ENCODE measurements at places on chromosomes 5 and 9.

GRCh38 chr9:77999231-77999631 lies 32.4 kb downstream of the GNAQ start:
- DNase-seq = no peak

DNA sequence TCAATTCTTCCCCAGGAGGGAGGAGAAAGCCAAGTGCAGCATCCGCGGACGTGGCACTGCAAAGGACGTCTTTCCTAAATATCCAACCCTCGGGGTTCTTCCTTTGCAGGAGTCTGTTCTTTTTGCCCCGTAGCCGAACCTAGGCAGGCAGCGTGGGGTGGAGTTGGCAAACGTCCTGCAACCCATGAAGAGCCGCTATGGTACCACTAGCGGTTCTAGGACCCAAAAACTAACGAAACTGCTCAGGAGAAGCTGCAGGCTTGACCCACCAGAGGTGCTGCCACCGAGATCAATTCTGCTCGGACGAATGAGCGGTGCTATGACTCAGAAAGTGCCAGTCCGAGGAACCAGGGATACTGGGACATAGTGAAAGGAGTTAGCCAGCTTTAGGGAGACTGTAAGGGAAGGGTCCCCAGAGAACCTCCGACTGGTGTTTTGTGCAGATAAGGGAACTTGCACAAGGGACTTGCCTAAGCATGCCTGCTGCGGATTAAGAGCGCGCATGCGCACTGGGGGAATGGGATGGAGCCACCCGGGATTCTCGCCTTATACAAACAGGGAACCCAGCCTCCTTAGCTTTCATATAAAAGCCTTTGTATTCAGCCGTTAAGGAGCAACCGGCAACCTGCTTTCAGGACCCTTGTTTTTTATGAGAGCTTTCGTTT lies 32.7 kb downstream of the ANXA2R start:
- peak; percentile 87 for DNase-seq

DNA sequence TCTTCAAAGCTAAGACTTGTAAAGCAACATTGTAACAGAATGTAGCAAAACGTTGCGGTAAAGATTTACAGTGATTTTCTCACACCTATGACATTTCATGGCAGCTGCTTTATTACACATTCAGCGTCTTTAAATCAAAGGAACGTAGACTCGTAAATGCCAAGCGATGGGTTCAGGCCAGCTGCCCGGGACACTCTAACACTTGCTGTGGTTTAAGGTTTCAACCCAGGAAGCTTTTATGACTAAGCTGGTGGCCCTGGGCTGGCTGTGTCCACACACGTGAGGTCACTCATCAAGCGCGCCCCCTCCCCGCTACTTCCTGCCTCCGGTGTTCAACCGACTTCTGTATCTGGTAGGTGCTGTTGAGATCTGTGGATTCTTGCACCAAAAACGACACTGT lies 2.5 kb downstream of the SLC6A18 start:
- no peak for DNase-seq

DNA sequence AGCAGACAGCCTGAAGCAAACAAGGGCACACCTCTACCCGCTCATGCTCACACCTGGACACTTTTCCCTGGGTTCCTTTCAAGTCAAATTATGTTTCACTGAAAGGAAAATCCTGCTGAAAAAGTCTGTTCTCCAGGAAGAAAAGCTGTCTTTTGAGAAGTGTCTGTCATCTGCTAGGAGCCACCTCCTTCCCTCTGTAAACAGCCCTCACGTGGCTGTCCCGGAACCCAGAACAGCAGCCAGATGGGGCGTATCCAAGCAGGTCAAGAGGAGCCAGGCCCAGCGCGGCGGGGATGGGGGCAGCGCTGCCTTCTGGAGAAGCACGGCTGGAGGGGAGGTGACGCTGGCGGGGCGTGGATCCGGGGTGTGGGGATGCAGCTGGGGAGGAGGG lies at the start of gene PNPLA7:
Gene PNPLA7, minus strand, starts transcription at position 172 of the 391 bp plus-strand sequence. CDS start 205 bp downstream, outside the sequence.
- DNase-seq = peak; percentile 46
